Cardiac fibroblast (primary cell): ENCODE measurements at places on chromosomes 16 and 17.
A peak's percentile ranks its signal among the peaks of the same experiment; 100 is the strongest.

- no peak for DNase-seq
Measured at GRCh38 chr16:12096157-12096777, 119.7 kb downstream of the SNX29 start.

DNA sequence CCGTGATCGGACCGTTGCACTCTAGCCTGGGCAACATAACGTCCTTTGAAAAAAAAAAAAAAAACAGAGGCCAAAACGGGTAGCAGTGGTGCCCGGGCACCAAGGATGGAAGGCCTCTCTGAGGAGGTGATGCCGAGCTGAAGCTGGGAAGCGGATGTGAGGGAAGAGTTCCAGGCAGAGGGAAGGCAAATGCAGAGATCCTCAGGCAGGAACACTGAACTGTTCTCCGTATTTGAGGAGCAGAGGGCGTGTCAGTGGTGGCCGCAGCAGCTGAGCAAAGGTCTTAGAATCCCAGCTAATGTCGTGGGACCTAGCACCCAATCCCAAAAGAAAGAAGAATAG, 656 bp upstream of the KCTD13 start:
- no peak for DNase-seq

GRCh38 chr17:20966870-20967269, 75.9 kb downstream of the USP22 start:
- no peak for DNase-seq

DNA sequence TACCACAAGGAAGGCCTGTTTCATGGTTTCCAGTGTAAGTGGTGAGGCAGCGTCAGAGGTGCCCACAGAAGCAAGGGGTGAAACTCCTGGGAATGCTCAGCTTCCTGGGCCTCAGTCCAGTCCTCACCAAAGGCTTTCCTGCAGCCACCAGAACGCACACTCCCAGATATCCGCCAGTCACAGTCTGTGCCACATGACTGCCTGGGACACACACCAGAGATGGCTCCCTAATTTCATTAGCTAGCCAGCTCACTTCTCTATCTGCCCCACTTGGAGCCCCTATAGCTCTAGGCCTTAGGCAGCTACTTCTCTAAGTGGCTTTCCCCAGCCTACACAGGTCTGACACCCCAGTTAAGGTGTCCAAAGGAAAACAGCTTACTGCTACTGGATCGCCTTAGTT, 77.0 kb downstream of the CYTH1 start:
- DNase-seq = no peak

DNA sequence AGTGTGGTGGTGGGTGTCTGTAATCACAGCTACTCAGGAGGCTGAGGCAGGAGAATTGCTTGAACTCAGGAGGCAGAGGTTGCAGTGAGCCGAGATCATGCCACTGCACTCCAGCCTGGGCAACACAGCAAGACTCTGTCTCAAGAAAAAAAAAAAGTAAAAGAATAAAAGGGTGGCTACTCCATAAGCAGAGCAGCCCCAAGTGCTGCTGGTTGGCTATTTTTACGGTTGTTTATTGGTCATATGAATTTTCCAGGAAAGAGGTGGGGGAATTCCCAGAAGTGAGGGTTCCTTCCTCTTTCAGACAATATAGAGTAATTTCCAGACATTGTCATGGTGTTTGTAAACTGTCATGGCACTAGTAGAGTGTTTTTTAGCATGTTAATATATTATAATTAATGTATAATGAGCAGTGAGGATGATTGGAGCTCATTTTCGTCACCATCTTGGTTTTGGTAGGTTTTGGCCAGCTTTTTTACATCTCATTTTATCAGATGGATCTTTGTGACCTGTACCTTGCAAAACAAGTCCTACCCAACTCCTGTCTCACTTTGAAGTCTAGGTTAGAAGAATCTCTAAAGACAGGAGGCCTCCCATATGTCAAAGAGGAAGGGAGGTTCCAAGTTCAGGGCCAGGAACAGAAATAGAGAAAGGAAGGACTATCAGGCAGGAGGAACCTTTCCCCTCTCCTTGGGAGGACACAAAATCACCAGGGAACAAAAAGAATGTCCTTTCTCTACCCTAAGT, 39.1 kb downstream of the HOXB1 start:
- DNase-seq = peak; percentile 53

DNA sequence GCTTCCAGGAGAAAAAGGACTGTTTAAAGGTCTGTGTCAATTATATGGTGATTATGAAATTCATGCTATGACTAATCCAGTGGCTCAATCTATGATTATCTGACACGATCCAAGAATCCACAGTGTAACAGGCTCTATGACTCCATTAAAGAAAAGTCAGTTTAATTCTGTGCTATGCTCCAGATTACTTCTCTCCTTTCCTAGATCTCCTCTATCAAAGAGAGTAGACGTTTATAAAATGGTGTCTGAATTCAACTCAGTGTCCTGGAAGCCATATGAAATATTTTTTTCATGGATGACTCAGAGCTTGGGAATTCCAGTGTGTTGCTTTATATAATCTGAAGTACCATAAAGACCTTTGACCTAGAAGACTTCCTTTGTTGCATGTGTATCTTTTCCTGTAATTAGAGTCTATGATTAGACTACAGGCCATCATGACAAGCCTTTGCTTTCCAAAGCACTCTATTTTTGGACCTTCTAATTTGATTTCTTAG, 27.0 kb upstream of the NF1 start:
- DNase-seq = peak; percentile 73

DNA sequence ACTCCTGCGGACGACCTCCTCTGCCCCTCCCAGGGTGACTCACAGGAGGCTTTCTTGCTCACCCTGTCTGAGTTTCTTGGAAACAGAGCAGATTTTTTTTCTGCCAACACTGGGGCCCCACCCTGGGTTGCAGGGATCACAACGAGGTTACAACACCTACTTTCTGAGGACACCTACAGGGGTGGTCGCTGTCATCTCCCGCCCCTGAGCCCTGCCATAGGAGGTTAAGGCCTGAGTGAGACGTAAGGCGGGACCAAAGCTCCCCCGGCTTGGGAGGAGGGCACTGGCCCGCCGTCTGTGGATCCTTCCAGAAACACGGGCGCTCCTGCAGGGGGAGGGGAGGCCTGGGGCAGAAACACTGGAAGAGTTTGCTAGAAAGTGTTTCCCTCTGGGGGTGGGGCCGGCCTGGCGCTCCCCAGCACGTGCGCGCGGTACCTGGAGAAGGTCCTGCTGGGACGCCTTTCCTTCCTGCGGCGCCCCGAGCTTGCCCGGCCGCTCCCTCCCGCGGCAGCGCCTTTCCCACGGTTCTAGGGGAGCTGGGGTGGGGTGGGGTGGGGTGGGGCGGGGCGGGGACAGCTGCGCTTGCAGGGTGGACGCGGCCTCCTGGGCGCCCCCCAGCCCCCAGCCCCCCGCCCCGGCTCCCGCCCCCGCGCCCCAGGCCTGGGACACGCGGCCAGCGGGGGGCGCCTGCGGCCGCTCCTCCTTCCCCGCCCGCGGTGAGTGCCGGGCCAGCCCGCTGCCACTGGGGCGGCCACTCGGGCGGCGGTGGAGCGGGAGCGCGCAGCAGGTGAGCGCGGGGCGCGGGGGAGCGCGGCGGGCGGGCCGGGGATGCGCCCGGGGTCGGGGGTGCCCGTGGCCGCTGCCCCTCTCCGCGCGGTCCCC, 20.7 kb upstream of the ADCY7 start:
- DNase-seq = peak; percentile 53

- no peak for DNase-seq
Measured at GRCh38 chr16:17358846-17359245, 111.9 kb downstream of the XYLT1 start.

DNA sequence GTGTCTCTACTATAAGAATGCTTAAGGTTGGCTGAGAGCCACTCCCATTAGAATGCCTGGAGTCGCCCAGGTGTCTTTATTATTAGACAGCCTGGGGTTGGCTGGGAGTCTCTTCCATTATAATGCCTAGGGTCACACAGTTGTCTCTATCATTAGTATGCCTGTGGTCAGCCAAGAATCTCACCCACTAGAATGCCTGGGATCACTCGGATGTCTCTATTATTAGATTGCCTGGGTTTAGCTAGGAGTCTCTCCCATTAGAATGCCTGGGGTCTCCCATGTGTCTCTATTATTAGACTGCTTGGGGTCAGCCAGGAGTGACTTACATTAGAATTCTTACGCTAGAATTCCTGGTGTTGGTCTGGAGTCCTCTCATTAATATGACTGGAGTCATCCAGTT, 2255.3 kb downstream of the TP53TG3F start:
- DNase-seq = no peak

GRCh38 chr17:81032641-81033480, 2.1 kb upstream of the BAIAP2 start:
- no peak for DNase-seq

GRCh38 chr16:50988441-50988840, 162.6 kb downstream of the SALL1 start:
- no peak for DNase-seq

GRCh38 chr17:48723423-48724250, 652 bp downstream of the PRAC2 start:
- DNase-seq = no peak

DNA sequence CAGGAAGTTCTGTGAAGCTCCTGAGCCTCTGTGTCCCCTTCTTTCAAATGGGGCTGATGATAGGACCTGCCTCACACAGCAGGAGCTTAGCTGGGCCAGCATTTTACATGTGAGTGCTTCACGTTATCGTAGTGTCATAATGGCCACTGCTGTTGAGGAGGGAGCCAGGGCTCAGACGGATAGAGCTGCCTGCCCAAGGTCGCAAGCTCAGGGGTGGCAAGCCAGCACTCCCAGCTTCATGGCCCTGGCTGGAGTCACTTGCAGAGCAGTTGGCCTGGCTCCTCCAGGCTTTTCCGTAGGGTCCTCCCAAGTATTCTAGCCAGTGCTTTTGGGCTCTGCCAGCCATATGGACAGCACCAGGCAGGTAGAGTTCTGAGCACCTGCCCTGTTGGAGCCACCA, 115.1 kb downstream of the SOCS1 start:
- no peak for DNase-seq

DNA sequence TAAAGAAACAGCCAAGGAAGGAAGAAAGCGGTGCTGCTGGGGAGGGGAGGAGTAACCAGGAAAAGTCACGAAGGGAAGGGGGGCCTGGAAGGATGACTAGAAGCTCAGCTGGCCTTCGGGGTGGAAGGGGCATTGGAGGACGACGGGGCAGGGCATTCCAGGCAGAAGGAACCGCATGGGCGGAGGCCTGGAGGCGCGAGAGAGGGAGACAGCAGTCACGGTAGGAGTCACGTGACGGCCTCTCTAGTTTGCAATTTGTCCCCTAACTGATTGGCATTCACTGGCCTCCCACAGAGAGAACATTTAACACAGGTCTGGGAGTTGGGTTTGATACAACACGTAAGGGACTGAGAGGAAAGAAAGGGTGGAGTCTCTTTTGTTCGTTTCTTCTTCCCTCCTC, 63.9 kb downstream of the RTN4RL1 start:
- DNase-seq = no peak

- no peak for DNase-seq
Measured at GRCh38 chr17:319266-319665, 33.3 kb downstream of the RPH3AL start.

DNA sequence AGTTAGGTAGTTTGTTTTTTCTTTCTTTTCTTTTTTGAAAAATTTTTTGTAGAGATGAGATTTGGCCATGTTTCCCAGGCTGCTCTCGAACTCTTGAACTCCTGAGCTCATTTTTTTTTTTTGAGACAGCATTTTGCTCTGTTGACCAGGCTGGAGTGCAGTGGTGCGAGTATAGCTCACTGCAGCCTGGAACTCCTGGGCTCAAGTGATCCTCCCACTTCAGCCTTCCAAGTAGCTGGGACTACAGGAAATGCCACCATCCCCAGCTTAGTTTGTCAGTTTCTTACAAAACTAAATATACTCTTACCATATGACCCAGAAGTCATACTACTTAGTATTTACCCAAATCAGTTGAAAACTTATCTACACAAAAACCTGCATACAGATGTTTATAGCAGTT, 14.4 kb upstream of the FBXO47 start:
- peak; percentile 11 for DNase-seq

DNA sequence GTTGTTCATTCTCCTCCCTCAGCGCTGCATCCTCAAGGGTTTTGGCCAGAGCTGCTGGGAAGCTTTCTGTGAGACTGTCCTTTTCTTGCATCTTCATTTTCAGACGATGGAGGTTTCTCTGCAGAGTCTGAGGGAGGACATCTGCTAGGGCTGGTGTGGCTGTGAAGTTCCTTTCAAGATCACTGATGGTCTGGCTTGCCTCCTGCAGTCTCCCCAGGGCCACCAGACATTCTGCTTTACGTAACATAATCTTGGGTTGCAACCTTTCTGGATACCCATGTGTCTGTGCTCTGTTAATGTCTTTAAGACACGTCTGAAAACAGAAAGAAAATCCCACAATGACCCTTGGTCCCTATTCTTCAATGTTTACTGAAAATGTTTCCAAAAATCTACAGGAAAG, 29.0 kb downstream of the SMYD4 start:
- no peak for DNase-seq

DNA sequence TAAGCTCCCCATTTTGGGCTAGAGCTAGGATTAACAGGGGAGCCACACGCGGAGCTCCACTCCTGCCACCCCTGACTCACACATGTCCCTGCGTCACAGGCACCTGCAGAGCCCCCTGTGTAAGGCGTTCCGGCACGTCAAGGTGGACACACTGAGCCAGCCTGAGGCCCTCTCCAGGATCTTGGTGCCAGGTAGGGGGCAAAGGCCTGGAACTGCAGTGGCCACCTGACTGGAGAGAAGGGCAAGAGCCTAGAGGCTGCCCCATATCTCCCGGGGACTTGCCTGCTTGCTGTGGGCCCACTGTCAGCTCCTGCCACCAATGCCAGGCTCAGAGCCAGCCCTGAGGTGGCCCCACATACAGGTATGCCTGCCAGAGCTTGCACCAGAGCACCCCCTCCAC, 33.7 kb downstream of the NECAB2 start:
- no peak for DNase-seq

- DNase-seq = peak; percentile 26
Measured at GRCh38 chr16:87550495-87550961, 51.8 kb upstream of the JPH3 start.

DNA sequence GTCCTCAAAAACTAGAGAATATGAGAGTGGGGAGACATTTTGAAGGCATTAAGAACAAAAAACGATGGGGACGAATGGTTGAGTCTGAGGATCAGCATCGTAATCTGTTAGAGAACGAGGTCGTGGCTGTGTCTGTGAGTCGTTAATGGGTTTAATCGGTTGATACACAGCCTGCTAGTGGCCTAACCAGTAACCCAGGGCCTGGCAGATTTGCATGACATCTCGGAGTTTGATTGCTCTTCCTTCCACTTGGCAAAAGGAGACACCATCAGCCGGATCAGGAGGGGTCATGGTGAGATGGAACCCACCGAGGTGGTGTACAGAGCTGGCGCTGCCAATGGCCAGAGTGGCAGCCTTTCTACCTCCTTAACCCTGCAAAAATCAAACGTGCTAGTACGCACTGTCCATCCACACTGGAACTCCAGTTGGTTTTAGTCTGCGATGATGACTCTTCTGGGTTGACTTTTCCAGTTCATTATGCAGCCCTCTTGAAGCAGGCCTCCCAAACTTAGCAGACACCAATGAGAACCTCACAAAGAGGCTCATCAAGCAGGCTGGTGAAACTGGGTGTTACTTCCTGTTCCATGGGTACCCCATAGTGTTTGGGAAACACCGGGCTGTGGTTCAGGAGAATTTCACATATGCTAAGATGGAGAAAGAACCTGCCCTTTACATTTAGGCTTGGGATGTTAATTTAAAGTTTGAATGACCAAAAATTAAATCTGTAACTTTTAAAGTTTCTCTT, 4.1 kb downstream of the HS3ST3B1 start:
- DNase-seq = no peak
